Effector memory CD8-positive, alpha-beta T cell (primary cell): ENCODE measurements at places on chromosomes 1 and 21.
A peak's percentile ranks its signal among the peaks of the same experiment; 100 is the strongest.

- peak; percentile 75 for DNase-seq
Observed at GRCh38 chr1:229341774-229342655, 832 bp downstream of the CCSAP start.

DNA sequence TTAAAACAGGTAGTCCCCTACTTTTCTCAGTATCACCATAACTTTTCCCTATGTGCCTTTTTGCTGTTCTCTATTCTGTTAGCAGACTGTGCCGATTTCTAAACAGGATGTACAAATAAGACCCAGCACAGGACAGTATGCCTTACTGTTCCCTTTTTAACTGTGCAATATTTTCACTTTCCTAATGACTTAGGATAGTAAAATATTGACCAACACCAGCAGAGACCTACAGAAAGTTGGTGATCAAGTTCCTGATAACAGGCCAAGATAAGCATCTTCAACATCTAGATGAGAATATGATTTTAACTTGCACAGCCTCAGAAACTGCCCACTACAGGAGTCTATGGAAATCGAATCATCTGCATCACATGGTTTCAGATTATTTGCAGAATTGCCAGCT is 42.0 kb downstream of the ADSS2 start:
- no peak for DNase-seq

DNA sequence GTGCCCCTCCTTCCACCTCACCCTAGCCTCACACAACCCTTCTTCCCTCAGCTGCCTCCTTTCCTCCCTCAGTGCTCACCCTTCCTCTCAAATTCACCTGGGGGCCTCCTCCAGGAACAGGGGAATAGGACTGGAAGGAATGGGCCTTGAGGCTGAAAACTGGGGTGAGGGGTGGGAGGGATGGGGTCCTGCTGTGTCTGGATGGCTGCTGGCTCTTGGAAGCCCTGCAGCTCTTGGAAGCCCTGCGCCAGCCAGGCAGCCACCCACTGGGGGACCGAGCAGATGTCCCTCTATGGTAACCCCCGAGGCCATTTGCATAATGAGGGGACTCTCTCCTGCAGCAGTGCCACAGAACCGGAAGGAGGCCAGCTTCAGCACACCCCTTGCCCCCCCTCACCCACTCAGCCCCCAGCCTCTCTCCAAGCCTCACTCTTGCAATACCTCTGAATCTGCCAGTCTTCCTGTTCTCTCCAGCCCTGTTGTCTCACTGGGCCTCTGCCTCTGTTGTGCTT is 85.2 kb downstream of the KIRREL1 start:
- no peak for DNase-seq

DNA sequence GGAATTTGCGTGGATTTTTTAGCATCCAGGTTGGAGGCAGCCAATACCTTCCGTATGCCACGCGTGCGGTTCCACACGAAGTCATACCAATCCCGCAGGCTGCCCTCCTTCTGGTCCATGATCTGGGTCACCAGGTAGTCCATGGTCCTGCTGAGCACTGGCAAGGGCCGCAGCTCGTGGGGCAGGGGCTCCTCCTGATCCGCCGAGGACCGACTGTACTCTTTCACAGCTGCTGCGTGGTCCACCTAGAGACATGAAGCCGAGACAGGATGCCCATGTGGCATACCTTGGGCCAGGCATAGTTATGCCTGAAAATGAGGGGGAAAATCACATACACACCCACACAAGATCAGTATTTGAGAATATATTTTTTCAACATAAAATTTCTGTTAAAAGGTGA is 12.1 kb downstream of the MCM3AP start:
- no peak for DNase-seq

- no peak for DNase-seq
Observed at GRCh38 chr1:101203820-101204540, 32.8 kb upstream of the S1PR1 start.

DNA sequence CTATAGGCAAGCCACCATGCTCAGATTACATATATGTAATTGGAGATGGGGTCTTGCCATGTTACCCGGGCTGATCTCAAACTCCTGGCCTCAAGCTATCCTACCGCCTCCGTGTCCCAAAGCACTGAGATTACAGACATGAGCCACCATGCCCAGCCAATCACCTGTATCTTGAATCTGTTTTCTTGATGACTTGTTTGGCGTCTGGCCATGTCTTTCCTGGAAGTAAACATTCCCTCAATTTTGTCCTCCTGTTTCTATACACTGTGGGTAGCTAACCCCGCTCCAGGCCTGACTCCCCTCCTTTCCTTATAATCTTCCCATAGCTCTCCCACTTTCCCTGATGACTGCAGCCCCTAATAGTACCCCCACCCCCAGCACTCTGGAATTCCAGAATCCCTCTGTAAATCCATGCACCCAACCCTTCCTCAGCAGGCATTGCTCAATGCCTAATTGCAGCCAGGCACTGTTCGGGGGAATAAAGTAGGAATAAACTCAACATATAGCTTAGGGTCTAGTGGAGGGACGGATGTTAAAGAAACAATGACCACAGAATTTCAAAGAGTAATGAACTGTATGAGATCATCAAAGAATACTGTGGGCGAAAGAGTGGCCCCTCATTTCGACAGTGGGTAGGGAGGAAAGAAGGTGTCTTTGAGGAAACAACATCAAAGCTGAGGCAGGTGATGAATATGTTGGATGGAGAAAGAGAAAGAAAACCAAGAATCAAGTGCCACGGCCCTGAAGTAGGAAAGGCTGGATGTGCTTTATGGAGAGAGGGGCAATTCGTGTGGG is 161.5 kb downstream of the ADSS2 start:
- DNase-seq: no peak

DNA sequence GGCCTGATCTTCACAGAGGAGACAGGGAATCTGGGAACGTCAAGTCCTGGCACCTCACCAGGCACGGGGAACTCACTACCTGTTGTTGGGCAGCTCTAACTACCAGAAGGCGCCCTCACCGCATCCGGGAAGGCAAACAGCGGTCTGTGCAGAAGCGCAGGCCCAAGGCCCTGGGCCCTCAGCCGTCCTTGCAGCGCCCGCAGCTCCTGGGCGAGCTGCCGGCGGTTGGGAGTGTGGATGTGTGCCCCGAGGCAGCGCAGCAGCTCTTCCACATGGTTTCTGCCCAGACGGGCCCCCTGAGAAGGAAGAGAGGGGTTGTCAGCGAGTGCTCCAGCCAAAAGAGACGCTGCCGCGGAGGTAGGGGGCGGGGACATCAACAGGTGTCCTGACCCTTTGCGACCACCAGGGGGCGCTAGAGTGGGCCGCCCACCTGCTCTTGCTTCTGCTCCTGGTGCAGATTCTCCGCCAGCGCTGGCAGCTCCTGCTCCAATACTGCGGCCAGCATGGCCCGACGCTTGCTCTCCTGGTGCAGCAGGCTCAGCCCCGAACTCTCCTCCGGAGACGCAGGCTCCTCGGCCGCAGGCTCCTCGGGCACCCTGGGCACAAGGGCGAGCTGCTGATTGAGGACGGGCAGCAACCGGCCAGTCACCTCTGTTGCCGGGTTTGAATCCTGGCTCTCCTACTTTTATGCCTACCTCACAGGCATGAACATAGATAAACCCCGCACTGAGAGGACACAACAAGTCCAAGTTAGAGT is 9.3 kb downstream of the MAP3K6 start:
- peak; percentile 81 for DNase-seq

GRCh38 chr1:70311369-70311768 is 43.2 kb downstream of the ANKRD13C start:
- no peak for DNase-seq

DNA sequence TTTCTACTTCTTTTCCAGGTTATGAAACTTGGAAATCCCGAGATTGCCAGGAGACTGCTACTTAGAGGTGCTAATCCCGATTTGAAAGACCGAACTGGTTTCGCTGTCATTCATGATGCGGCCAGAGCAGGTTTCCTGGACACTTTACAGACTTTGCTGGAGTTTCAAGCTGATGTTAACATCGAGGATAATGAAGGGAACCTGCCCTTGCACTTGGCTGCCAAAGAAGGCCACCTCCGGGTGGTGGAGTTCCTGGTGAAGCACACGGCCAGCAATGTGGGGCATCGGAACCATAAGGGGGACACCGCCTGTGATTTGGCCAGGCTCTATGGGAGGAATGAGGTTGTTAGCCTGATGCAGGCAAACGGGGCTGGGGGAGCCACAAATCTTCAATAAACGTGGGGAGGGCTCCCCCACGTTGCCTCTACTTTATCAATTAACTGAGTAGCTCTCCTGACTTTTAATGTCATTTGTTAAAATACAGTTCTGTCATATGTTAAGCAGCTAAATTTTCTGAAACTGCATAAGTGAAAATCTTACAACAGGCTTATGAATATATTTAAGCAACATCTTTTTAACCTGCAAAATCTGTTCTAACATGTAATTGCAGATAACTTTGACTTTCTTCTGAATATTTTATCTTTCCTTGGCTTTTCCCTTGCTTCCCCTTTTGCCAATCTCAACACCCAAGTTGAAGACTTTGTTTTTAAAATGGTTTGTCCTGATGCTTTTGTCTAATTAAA is 4.0 kb downstream of the CDKN2C start:
- no peak for DNase-seq

DNA sequence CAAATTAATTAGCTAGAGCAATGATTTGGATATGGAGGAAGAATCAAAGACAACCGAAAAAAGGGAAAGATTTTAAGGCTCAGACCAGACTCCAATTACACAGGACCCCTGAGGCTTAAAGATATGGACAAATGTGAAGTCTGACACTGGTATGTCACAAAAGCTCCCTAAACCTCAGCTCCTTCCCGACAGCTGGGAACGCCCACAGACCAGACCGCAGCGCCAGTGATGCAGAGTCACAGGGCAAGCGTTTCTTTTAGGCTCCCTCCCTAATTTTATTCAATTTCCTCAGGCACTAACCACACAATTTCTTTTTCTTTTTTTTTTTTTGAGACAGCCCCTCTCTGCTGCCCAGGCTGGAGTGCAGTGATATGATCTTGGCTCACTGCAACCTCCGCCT is 40.2 kb downstream of the NID1 start:
- DNase-seq: no peak

GRCh38 chr1:226655251-226656163 is 83.6 kb downstream of the ITPKB start:
- no peak for DNase-seq

DNA sequence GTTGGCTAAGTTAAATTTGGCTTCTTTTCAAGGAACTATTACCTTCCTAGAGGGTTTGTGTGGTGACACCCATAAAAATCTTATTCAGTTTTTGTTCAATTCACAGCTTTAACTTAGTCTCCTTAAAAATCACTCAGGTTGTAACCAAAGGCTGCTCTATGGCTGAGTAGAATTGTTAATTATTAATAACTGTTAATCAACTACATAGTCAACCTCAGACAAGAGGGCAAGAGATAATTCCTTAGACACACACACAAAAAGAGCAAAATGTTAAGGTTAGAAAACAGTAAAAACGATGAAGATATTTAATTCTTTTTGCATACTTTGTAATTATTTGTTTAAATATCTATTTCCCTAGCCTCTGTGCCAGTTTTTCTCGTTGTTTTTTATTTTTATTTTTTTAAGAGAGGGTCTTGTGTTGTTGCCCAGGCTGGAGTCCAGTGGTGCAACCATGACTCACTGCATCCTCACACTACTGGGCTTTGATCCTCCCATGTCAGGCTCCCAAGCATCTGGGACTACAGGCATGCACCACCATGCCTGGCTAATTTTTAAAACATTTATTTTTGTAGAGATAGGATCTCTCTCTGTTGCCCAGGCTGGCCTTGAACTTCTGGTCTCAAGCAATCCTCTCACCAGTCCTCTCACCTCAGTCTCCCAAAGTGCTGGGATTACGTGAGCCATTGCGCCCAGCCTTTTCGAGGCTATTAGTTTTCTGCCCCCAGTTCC is 215.2 kb downstream of the DISC1 start:
- no peak for DNase-seq

- DNase-seq: no peak
Observed at GRCh38 chr1:184212649-184213314, 161.3 kb downstream of the TSEN15 start.

DNA sequence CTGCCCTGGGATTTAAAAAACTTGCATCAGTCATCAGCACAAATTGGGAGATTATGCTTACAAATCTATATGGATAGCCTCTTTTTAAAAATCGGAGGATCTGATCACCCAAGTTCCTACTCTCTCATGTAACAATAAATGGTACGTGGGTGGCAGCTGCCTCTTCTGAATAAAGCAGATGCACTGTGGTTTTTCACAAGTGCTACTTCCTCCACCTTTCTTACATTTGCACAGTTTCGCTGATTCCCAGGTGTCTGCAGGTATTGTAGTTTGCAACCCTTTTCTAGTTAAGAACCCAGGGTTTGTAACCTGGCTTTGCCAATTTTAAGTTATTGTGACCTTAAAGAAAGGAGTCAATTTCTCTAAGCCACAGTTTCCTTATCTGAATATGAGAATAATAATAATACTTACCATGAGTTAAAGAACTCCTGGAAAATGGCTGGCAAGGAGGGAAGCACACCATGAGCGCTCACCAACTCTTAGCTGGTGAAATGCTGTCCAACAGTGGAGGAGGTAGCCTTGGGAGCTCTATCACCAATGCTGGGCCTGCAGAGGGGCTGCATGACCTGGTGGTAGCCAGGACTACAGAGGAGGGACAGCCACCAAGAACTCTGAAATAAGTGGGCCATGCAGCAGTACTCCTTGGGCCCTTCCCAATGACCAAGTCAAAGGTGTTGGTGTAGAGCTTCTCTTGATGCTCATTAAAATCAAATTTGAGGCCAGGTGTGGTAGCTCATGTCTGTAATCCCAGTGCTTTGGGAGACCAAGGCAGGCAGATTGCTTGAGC is 30.2 kb upstream of the KCNA2 start:
- DNase-seq: no peak

DNA sequence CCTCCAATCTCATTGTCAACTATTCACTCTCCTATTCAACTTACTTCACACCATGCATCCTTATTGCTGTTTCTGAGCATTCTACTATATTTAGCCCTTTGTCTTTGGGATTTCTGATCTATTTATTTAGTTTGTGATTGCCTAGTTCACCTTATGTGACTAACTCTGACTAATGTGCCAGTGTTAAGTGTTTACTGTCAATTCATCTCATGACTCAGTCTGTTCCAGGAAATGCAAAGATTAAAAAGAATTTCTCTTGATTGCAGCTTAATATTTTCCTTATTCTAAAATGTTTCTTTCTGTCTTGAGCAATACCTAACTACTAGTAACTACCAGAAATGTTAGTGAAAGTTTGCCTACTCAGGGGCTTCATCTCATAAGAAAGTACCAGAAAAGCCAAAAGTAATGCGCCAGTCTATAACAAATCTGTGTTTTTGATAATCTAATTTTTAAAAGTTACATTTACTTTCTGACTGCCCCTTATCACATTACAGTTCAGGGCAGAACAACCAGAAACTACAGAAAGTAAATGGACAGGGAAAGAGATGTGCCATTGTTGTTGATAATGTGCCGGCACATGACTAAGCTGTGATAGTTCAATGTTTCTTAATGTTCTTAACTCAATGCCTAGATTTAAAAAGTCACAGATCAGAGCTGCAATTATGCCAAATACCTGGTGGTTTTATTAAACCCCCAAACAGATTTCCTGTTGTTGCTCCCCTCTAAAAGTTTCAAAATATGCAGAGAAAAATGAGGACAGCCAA is 556.5 kb downstream of the PTBP2 start:
- no peak for DNase-seq

- no peak for DNase-seq
Observed at GRCh38 chr21:22244516-22244915, 1246.3 kb downstream of the NCAM2 start.
